ENCODE measurements at places on chromosomes 4 and X.

DNA sequence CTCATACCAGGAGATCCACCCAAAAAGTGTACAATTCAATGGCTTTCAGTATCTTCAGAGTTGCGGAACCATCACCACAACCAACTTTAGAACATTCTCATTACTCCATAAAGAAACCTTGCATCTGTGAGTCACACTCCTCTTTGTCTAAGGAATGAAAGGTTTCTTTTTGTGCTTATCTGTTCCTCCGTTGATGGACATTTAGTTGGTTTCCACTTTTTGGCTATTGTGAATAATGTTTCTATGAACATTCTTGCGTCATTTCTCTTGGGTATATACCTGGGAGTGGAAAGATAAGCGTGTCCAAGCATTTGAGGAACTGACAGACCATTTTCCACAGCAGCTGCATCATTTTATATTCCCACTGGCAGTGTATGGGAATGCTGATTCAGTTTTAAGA, 10.6 kb downstream of the FAM184B start:
- DNase-seq, result no peak

DNA sequence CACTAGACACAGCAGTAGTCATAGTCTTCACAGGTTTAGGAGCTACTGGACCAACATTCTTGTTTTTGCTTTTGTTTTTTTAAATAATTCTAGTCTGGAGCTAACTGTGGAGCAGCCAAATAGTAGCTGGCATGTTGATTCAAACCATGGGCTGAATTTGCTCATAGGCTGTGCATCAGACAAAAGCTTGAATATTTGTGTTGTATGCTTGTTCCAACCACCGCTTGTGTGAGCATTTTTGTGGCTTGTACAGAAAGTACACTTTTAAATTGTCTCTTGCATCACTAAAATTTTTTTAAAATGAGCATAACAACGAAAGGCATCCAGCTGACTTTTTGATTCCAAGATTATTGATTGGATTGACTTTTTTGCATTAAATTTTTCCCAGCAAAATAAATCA, 39.6 kb downstream of the CCNI start:
- peak; percentile 92 for DNase-seq

GRCh38 chr4:15653864-15654592, 1.1 kb downstream of the FBXL5 start:
- DNase-seq, result peak; percentile 60

GRCh38 chr4:111631215-111631999, 513.8 kb upstream of the FAM241A start:
- no peak for DNase-seq

DNA sequence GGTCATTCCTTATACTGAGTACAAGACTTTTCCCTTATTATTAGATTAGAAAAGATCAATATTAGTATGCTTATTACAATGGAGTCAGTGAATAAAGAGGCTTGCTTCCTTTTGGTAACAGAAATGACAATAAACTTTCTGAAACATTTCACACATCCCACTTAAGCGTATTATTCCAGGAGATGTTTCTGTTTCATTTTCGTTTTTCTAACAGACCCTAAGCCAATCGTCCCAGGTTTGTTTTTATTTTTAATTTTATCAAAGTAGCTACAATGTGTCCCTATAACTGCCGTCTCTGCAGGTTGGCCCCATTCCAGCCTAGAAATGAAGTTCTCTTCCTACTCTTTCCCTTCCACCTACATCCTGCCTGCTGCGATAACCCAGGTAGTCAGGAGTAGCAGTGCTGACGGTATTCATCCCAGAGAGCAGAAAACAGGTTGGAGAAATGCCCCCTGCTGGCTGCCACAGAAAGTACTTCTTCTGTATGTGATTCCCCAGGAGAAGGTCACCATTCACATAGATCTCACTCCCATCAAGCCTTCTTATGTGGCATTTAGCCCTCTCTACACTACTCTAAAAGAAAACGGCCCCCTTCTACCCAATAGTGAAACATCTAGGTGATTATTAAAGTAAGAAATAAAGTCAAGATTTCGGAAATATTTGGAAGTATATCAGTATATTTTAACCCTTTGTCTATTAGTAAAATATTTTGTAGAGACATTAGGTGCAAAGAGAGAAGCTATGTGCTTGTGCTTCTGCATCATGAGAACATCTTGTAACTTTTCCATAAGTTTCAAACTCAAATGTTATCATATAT, 40.4 kb downstream of the ENPEP start:
- DNase-seq, result peak; percentile 40

GRCh38 chr4:87219632-87220093, 755 bp downstream of the KLHL8 start:
- peak; percentile 22 for DNase-seq

DNA sequence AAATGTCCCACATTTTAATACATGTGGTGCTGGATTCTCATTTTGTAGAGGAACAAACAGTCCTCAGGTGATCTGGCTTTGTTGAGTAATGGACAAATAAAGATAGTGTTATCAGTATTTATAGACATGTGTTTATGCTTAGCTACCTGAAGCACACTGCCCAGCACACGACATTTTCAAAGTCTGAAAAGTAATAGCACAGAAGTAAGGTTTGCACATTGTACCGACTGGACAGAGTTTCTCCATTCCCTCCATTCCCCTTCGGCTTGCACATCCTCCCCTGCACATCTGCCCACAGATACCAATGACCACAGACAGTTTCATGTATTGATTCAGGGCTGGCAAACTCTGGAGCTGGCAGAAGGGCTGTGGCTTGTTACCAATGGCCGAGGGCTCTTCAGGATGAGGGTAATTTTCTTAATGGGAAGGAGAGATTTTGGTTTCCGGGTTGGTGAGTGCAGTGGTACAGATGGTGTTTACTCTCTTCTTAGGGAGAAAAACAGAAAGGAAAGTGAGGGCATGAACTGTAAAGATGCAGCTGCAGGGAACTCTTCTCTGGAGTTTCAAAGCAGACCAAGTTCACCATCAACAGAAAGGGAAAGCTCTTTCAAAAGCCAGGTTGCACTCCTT, 2.3 kb downstream of the GRPR start:
- DNase-seq, result no peak

- no peak for DNase-seq
Observed at GRCh38 chr4:87356832-87357526, 34.0 kb downstream of the HSD17B11 start.

GRCh38 chr4:42627885-42628646, 28.8 kb downstream of the ATP8A1 start:
- no peak for DNase-seq

GRCh38 chr4:145703850-145704497, 24.0 kb downstream of the C4orf51 start:
- no peak for DNase-seq

GRCh38 chr4:70997546-70997945, 4.1 kb downstream of the DCK start:
- DNase-seq, result no peak

GRCh38 chr4:75718529-75718928, 5.8 kb upstream of the USO1 start:
- DNase-seq, result peak; percentile 18

DNA sequence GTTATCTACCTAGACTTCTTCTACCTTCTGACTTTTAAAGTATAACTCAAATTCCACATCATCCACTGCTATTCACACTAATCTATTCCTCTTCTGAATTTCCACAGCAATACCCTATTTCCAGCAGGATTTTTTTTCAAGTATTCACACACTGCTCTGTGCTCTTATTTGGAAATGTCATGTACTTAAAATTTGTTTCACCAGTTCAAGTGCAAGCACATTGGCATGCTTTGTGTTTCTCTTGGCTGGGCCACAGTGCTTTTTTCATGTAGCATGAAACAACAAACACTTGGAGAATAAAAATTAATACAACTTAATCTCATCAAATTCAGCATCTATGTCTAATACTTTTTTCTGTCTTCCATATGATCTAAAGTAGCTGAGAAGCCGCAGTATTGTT, 161.8 kb upstream of the PCDH18 start:
- DNase-seq, result no peak

DNA sequence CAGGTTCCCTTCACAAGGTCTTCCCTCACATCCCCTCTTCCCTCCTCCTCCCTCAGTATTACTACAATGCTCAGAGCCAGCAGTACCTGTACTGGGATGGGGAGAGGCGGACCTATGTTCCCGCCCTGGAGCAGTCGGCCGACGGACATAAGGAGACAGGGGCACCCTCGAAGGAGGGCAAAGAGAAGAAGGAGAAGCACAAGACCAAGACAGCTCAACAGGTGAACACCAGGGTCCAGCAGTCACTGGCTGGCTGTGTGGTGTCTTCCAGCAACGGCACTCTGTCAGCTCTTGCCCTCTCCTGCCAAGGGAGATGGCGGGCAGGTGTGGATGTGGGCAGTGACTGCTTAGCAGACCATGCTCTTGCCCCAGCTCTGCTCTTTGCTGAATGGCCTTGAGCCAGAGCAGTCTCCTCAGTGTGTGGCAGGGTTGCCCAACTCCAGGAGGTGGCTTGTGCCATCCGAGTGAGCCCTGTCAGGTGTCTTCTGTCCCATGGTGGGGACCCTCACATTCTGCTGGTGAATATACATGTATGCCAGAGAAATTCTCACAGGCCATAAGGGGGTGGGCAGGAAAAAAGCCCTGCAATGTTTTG, 11.4 kb upstream of the UBA1 start:
- no peak for DNase-seq

- DNase-seq, result no peak
Observed at GRCh38 chrX:155262970-155263754, 1.1 kb downstream of the RAB39B start.

- DNase-seq, result peak; percentile 17
Observed at GRCh38 chrX:14386981-14387380, 142.4 kb upstream of the GLRA2 start.

DNA sequence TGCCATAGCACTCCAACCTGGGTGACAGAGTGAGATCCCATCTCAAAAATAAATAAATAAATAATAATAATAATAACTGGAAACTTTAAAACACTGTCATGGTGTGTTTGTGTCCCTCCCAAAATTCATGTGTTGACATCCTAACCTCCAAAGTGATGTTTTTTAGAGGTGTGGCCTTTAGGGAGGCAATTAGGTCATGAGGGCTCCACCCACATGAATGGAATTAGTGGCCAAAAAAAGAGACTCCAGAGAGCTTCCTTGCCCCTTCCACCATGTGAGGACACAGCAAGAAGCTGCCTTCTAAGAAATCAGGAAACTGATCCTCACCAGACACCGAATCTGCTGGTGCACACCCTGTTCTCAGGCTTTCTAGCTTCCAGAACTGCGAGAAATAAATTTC, 23.8 kb upstream of the RAPGEF2 start:
- no peak for DNase-seq

DNA sequence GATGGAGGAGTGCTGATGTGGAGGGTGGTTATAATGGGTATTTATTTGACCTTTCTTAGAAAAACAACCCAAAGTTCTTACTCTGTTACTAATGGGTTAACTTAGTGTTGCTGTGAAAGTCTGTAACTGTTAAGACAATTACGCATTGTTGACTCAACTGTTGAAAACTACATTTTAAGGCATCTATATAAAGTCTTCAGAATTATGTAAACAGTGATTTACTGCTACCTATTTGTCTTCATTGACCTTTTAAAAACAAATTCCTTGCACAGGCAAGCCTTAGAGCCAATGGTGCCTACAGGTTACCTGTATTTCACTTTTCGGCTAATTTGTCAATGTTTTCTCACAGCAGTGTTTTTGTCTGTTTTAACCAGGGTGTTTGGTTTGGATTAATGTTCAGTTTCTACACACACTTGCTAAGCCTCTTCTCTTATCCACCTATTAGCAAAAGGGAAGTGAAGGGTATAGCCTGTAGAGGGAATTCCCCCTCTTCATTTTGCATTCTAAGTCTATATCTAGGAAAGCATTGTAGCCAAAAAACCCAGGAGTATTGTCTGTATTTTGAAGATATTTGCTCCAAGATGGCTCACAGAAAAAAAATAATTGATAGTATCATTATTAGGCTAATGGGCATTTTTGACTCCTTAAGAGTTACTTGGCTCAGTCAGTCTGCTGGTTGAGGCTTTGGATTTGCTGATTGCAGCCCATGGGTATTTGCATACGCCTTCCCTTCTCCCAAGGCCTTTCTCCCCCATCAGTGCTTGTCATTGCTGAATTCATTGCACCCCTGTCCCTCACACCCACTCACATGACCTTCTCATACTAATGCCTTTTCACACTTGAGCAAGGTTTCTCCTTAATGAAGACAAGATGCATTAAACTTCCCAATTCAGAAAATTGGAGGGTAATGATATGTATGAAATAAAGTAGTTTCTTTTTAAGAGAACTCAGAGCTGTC, 30.5 kb downstream of the AFF1 start:
- no peak for DNase-seq

GRCh38 chr4:165288639-165289422, 38.6 kb upstream of the MSMO1 start:
- DNase-seq, result peak; percentile 78

- DNase-seq, result no peak
Observed at GRCh38 chrX:79153348-79153747, 8.9 kb downstream of the GPR174 start.

DNA sequence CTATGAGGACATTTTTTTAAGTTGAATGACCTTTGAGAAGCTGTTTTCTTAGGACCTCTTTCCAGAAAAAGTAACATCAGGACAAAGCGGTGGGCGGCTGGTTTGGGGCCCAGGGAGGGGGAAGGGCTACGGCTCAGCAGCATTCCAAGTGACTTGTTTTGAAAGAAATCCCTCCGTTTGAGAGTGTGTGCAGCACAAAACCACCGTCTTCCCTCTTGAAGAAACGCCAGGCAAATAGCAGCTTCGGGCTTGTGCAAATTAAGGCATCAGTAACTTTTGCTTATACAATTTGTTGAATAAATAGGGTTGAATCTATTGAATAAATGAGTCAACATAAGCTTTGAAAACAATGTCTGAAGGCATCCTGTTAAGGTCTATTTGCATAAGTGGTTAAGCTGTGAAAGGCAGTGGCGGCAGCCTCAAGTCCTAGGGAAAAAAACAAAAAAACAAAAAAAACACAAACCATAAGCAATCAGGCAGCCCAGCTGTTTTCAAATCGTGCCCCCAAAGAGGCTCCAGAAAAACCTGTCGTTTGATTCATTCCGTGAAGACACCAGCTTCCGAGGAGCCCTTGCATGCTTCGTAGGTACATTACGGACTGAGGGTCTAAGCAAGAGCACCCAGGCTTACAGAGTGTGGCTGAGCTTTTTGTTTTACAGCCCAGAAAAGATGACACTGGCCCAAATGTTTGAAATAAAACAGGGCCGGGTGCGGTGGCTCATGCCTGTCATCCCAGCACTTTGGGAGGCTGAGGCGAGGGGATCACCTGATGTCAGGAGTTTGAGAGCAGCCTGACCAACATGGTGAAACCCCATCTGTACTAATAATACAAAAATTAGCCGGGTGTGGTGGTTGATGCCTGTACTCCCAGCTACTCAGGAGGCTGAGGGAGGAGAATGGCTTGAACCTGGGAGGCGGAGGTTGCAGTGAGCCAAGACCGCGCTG, 103.7 kb downstream of the CRLF2 start:
- DNase-seq, result no peak

Data from fibroblast of skin of right quadriceps (primary cell).